CD4-positive, CD25-positive, alpha-beta regulatory T cell (primary cell): ENCODE measurements at places on chromosomes 16 and 17.
A peak's percentile ranks its signal among the peaks of the same experiment; 100 is the strongest.

GRCh38 chr16:78990309-78990701, 610.2 kb downstream of the MAF start:
- DNase-seq = no peak

- no peak for DNase-seq
Measured at GRCh38 chr16:337975-338575, 14.4 kb downstream of the AXIN1 start.

DNA sequence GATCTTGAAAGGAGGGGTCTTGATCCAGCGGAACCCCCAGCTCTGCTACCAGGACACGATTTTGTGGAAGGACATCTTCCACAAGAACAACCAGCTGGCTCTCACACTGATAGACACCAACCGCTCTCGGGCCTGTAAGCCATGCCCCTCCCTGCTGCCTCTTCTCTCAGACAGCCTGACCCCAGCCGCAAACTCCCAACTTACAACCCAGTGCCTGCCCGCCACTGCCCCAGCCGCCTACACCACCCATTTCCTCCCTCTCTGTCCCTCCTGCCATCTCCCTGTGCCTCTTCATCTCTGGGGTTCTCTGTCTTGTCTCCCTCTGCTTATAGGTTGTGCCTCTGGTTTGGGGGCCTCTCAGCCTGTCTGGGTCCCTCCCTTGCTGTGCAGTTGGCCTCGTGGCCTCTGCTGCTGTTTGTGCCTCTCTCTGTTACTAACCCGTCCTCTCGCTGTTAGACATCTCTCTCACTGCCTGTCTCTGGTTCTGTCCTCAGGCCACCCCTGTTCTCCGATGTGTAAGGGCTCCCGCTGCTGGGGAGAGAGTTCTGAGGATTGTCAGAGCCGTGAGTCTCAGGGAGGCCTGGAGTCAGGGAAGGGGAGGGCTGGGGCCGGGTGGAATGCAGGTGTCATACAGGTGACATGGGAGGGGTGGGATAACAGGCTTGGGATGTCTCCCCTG, 9.6 kb downstream of the ERBB2 start:
- DNase-seq = no peak

DNA sequence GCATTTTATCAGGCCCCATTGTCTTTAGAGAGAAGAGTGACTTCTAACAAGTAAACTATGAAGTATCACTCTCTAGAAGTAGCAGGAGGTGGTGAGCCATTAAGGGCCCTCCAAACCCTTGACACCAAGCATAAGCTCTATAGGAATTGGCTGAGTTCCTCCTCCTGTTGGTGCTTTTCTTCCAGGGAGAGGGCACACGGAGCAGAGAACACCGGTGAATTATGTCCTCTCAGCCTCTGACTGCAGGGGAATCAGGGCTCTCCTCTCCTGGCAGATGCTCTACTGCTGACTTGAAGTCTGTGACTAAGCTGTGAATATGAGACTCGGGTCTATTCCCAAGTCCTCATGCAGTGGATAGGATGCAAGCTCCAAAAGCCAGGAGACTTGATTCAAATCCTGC, 32.3 kb downstream of the CHD9 start:
- no peak for DNase-seq

DNA sequence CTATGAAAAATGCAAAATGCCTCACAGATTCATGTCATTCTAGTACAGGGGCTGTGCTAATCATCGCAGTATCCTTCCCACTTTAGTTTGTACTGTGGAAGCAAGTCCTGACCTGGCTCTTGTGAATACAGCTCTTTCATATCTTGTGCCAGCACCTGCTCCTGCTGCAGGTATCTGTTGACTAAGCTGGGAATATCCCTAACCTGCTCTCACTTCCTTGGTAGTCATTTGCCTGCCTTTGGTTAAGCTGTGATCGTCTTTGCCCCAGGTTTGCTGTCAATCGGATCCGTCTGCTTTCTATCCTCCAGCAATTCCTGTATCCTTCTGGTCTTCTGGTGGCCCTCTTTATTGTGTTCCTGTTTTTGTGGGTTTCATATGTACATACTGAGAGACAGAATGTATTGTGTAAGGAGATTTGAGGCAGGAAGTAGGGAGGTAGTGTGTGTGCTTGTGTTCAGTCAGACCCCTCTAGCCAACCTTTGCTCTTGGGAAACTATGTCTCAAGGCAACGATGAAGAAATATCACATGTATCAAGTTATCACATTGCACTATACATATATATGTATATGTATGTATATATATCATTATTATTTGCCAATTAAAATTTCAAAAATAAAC, 7.7 kb upstream of the GINS3 start:
- DNase-seq = no peak

GRCh38 chr16:51816929-51817328, 665.9 kb upstream of the SALL1 start:
- DNase-seq = no peak

DNA sequence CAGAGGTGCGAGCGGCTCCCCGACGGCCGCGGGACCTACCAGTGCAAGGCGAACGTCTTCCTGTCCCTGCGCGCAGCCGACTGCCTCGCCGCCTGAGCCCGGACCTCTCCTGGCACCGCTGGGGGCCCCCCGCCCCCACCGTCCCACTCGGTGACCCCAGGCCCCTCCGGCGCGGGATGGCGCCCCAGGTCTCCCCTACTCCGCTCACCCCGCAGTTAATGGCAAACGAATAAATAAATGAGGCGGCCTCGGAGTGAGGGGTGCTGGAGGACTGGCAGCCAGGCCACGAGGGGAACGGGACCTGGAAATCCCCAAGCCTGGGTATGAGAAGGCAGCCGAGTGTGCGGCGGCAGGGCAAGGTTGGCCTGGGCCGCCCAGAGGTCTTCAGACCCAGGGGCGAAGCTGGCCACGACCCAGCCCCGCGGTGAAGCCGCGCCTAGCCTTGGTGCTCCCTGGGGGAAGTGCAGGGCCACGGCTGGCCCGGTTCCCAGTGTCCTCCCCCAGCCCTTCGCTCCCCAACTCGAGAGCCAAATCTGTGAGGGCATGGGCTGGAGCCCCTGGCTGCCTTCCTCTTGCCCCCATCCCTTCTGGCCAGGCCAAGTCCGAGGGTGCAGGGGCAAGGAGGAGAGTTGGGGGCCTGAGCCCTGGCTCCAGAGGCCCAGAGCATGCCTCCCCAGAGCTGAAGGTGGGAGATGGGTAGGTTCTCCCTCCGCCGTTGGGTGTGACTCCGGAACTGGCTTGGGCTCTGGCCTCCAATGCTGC, 796 bp downstream of the NPB start:
- no peak for DNase-seq

DNA sequence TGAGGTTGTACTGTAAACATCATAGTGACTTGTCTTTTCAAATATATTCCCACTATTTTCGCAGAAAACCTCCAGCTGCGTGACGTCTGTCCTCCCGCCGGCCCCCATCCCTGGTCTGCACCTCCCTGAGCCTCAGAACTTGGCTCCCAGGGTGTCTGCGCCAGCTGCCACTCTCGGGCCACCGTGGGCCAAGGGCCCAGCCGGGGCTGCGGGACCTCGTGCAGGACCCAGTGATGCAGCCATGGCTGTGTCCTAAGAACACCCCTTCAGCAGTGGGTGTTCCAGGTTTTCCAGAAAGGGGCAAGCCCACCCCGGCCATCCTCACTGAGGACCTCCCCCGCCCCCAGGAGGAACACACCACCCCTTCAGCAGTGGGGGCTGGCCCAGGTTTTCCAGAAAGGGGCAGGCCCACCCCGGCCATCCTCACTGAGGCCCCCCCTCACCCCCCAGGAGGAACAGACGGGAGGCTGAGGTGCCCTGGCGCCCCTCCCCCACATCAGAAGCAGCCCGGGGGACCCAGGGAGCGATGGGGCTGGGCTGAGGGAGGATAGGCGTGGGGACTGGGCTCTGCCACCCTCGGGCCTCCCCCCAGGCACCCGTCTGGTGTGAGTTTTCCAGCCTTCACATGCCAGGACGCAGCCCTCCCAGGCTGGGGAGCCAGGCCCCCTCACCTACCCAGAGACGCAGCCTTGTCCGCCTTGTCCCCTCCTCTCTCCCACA, 12.2 kb upstream of the ZFPM1 start:
- no peak for DNase-seq

DNA sequence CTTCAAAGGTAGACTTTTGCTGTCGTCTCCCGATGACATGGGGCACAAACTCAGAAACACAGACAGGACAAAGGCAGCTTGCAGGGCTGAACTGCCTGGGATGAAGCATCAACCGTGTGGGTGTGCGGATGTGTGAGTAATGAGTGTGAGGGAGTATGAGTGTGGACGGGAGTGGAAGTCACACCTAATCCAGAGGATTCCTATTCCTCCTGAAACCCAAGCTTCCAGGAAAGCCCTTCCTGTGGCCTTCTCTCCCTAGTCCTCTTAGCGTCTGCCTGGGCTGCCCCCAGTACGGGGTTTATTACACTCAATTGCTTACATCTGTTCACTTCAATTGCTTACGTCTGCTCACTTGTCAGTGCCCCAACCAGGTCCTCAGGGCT, 2.3 kb upstream of the IL4R start:
- no peak for DNase-seq

GRCh38 chr16:21081329-21081728, 69.3 kb downstream of the DNAH3 start:
- no peak for DNase-seq

DNA sequence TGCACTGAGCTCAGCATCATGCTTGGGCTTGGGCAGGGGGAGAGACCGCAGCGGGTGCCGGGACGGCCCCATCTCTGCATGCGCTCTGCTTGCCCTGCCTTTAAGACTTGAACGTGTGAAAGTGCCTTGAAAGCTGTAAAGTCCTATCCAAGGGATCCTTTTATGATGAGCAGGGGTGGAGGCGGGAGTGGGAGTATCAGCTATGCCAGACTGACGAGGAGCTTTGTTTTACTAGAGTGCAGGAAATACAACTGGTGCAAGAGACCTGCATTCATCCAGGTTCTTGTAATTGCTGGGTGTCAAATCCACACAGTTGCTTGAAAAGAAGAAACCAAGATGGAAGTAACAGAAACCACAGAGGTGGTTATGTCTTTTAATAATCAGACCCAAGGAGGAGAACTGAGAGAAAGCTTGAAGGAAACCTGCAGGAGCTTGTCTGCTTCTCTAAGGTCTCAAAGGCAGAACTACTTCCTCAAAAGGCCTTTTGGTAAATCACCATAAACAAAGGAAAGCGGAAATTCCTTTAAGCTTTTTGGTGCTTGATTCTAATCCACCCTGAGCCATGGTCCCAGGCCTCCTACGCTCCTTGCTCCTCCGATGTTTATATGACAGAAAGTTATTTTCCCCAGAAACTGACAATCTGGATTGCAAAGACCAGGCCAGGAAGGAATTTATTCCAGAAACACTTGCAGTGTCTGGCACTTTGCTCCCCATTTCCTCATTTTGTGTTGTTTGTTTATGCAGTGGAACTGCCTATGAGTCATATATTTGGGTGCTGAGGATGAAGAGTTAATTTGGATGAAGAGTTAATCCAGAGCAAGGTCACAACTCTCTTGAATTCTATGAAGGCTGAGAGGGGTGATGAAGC, 51.3 kb upstream of the FBXO47 start:
- DNase-seq = no peak

DNA sequence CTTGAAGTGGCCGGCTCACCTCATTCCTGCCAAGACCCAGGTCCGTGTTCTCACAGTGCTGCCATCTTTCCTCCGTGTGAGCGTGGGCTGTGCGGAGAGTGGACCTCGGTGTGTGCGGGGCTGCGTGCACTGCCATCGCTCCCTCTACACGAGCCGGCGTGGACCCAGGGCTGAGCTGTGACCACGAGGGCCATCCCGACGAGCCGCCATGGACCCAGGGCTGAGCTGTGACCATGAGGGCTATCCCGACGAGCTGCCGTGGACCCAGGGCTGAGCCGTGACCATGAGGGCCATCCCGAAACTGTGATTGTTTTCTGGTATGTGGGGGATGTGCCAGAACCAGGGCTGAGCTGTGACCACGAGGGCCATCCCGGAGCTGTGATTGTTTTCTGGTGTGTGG, 8.9 kb upstream of the MVD start:
- DNase-seq = no peak

- DNase-seq = no peak
Measured at GRCh38 chr16:70778901-70779309, 22.1 kb downstream of the VAC14 start.

- DNase-seq = no peak
Measured at GRCh38 chr16:48617711-48618148, 7.8 kb upstream of the N4BP1 start.

DNA sequence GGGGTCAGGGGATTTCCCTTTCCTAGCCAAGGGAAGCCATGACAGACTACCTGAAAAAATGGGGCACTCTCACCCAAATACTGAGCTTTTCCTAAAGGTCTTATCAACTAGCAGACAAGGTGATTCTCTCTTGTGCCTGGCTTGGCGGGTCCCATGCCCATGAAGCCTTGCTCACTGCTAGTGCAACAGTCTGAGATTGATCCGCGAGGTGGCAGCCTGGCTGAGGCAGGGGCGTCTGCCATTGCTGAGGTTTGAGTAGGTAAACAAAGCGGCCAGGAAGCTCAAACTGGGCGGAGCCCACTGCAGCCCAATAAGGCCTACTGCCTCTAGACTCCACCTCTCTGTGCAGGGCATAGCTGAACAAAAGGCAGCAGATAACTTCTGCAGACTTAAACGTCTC, 152.6 kb upstream of the PMFBP1 start:
- DNase-seq = no peak

GRCh38 chr17:58330997-58331814, 2.6 kb upstream of the TSPOAP1 start:
- DNase-seq = peak; percentile 64
